ENCODE measurements at places on chromosomes 5 and 9.

DNA sequence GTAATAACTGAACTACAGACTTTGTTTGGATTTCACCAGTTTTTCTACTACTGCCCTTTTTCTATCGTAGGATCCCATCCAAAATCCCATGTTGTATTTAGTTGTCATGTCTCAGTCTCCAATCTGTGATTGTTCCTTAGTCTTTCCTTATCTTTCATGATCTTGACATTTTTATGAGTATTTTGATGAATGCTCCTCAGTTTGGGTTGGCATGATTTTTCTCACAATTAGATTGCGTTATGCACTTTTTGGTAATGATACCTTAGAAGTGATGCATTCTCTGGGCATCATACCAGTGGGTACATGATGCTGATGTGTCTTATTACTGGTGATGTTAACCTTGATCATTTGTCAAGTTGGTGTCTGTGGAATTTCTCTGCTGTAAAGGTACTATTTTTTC lies 5.7 kb downstream of the SLC22A4 start:
- DNase-seq: no peak

DNA sequence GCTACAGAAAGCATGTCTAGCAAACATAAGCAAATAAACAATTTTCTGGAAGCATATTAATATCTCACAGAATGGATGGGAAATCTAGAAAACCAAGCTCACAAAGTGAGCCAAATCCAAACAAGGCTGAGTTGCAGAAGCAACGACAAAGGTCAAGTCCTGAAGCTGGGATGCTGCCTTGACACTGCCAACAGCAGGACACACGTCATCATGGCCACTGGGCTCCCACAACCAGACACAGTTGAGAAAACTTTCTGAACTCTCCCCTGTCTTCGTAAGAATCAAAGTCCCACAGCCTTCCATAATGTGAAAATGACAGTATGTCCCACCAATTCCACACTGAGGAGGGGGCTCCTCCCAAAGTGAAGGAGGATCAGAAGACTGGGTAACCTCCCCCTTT lies 37.6 kb downstream of the EPB41L4A start:
- DNase-seq: no peak

- DNase-seq: no peak
These were observed 321.9 kb downstream of the EBF1 start for GRCh38 chr5:158777647-158778350.

DNA sequence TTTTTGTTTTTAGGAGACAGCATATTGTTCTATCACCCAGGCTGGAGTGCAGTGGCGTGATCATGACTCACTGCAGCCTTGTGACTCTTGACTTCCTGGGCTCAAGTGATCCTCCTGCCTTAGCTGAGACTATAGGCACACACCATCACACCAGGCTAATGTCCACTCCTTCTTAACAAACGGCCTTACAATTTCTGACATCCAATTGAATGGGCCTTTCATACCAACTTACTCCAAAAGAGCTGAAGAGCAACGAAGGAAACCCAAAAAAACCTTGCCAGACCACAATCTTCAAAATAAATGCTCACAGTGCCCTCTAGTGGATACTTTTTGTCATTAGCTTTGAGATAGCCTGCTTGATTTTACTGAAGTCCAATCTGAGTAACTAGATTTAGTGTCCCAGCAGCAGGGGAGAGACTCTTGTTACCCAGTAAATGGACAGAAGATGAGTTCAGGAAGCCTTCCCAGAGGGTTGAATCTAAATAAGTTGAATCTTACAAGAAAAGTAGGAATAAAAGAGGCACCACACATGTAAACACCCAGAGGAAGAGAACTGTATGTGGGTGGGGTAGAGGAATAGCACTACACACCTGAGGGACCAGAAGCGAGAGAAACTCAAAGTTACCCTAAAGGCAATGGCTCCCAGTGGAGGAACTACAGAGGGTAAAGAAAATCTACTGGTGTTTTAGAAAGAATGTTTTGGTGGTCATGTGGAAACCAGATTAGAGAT lies 9.3 kb downstream of the ZNF622 start:
- DNase-seq: peak; percentile 78

GRCh38 chr9:19496321-19497050 lies 87.7 kb downstream of the ACER2 start:
- no peak for DNase-seq

- no peak for DNase-seq
These were observed 318.4 kb downstream of the CWC27 start for GRCh38 chr5:65087154-65087553.

DNA sequence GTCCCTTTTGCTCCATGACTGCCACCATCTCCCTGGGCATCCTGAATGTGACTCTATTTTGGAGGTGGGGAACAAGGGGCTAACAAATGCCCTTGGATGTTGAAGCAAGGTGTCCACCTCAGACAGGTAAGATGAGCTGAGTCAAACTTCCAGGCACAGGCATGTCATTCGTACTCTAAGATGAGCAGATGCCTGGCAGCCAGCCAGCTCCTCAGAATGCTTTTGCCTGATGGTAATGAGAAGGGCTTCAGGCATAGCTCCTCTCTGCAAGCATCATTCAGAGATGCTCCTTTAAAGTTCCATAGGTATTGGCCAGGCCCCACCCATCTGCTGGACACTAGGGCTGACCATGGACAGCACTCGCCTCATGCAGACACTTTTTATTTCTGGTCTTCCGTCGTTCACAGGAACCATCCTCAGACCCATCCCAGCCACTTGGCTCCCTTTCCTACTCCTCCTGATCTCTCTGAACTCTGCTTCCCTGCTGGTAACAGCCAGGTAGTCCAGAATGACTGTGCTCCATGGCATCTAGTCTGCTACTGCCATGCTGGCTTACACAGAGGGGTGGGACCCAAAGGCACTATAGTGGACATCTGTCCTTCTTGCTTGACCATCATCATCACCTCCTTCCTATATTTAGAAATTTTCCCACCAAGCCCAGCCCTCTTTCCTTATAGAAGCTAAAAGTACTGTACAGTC lies 118.8 kb downstream of the GLIS3 start:
- no peak for DNase-seq

DNA sequence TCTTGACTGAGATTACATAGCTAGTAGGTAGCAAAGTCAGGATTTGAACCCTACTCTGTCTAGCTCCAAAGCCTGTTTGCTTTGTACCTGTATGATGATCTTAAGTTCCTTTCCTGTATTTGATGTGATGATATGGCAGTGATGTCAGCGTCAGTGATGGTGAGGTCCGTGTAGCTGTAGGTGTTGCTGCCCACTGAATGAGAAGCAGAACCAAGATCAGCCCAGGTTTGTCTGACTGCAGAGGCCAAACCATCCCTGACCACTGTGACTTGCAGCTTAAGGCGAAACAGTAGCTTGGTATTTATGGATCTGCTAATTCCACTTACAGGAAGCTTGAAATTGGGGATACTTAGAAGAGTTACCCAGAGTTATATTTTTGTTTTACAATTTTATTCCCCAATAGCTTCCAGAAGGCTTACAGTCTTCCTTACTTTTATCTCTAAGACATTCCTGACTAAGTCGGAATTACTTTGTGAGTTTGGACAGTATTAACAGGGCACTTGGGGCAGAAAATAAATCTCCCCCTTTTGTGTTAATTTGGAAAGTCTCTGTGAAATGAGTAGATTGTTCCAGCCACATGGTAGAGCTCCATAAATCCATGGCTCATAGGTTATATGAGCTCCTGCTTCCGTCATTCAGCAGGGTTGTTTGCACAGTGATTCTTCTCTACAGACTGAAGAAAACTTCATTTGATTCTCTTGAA lies 273.4 kb downstream of the NR3C1 start:
- DNase-seq: no peak

DNA sequence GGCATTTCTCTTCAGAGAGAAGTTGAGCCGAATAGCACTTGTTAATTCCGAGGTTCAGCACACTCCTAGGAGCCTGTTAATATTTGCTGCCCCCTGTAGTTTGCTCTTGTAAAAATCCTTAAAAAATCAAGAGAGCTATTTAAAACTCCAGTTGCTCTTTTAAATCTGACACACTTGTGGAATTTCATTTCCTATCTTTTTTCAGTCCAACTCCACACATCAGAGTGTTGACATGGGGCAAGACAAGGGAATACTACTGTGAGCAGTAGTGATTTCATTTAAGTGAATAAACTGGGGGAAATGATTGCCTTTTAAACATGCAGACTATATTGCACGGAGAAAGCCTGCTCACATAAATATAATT lies 1096.3 kb upstream of the DMAC1 start:
- peak; percentile 16 for DNase-seq

DNA sequence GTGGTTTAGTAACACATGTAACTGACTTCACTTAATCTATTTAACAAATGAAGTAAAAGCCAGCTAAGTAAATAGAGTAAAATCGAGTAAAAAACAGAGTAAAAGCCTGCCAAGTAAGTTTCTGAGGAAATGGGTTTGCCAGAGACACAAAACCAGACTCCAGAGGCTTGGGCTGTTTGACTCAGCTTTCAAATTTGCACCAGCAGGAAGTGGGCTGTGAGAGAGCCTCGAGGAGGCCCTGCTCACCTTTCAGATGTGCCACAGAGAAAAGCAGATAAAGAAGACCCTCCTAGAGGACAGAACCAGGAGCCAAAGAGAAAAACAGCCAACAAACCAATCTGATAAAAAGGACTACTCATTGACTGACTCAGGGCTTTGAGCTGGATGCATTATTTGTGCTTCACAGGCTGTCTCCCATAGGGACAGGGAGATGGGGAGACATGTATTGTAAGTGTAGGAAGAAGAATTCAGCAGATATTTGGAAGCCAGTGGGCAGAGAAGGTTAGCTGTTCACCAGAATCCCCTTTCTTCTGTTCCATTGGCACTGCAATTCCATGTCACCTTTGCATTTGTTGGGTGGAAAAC lies 14.4 kb upstream of the AMACR start:
- DNase-seq: no peak

DNA sequence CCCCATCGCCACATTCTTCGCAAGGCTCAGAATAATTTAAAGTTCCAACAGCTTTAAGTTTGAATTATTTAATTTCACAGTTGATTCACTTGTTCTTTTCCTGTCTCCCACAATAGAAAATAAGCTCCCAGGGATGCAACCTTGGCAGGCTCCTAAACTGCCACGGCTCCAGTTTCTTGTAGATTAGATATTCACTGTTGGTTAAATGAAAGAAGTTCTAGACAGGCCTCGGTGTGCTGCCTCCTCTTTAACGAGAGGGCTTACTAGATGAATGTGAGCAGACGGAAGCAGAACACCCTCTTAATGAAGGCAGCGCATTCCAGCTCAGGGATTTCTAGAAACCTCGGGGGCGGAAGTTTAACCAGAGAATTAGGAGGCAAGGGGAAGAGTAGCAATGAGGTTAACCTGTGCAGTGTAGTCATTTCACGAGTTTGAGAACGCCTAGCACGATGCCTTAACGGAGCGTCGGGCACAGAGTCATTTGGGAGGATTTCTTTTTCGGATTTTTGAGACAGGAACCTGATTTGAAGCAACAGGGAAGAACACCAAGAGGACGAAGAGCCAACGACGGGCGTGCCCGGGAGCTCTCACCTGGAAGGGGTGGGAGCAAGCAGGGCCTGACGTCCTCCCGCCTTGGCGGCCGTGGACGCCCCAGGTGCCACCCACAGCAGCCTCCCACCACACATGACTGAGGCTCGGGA lies 637 bp upstream of the SMC5 start:
- no peak for DNase-seq

GRCh38 chr5:80698369-80698768 lies 43.6 kb upstream of the DHFR start:
- no peak for DNase-seq

DNA sequence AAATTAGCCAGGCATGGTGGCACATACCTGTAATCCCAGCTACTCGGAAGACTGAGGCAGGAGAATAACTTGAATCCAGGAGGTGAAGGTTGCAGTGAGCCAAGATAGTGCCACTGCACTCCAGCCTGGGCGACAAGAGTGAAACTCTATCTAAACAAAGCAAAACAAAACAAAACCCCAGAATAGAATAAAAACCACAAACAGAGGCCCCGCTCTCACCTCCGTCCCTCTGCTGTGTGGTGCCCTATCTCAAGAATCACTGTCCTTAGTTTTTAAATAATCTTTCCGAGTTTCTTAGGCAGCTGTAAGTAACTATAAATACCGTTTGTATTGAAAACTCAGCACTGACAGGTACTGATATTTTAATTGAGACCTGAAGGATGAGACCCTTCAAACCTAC lies 42.7 kb upstream of the IER5L start:
- no peak for DNase-seq

DNA sequence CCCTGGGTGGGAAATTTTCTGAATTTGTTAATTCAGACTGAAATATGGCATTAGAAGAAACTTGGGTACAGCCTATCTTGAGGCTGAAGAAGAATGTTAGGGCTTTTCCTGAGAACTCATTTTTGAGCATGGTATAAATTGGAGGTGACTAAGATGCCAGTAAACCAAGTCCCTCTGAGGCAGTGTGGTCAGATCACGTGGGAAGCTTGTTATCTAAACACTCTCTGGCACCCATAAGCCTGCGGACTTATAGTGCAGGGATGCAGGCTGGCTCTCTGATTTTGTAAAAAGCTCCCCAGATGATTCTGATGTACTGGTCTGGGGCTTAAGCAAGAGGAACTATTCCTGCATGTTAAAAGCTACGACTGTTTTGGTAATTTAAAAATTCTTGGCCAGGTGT lies 34.3 kb downstream of the MTMR12 start:
- DNase-seq: no peak

DNA sequence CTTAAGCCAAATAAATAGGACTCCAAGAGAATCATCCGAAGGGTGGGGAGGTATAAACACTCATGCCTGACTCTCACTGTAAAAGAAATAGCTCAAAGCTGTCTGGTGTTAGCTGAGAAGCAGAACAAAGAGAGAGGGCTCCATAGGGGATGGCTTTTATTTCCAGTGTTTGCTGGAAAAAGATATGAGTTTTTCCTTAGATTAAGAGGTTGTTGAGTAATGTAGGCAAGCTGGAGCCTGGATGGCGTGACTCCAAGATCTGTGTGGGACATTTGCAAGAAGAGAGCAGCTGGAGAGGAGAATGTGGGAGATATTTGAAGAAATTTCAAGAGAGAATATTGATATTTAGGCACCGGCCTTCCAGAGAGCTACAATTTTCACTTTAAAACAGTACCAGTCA lies 793.7 kb upstream of the RGMB start:
- no peak for DNase-seq

DNA sequence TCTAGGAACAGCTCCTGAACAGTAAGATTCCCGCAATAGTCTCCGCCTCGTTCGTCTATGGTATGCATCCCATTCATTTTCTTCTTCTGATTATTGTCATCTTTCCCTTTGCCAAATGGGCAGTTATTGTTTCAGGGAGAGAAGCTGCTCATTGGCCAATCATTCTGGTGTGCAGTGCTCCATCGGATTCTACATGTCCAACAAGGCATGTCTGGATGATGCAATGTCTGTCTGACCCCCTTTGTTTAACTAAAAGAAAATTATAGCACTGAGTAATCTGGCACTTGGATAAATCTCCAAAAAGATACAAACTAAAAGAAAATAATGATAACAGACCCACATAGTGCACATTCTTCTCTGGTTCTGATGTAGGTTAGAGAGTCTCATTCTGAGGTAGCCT lies 515.6 kb upstream of the DMAC1 start:
- DNase-seq: no peak

All from SK-N-MC (cell line).